ENCODE measurements at places on chromosomes 2 and 18.

GRCh38 chr2:114122930-114123329 is 233.0 kb downstream of the ACTR3 start:
- no peak for DNase-seq

- no peak for DNase-seq
These were observed 46.2 kb upstream of the ARHGAP28 start for GRCh38 chr18:6683112-6683876.

DNA sequence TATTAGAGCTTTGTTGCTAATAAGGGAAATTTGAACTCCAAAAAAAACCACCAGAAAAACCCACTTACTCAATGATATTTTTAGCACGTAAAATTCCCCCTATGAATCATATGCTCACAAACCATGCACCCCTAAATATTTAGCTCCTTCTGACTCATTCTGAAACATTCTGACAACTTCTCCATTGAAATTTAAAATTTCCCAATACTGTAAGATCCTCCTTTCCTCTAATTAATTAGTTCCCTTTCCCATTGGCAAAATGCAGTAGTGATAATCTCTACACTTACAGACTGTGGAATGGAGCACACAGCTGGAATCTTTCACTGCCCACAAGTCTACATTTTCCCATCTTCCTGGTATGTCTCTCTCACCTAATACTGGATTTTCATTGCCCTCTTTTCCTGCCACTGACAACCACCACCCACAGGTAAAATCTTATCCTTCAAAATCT is 215.8 kb upstream of the ACVR2A start:
- DNase-seq = no peak

DNA sequence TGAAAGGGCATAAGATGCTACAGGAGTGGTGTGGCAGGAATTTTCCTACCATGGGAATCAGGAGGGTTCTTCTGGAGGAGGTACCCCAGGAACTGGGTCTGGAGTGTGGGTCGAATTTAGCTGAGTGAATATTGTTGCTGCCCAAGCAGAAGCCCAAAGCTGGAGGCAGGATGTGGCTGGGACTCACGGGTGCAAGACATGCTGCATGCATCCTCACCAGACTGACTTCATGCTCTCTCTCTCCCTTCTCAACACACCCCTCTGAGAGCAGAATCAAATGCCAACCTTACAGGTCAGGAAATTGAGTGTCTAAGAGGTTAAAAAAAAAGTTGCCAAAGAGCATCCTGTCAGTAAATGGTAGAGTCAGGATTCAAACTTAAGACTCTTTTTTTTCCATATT is 78.8 kb upstream of the TTC39C start:
- DNase-seq = no peak

- DNase-seq = no peak
These were observed 136.1 kb downstream of the DCDC2C start for GRCh38 chr2:3839476-3839875.

DNA sequence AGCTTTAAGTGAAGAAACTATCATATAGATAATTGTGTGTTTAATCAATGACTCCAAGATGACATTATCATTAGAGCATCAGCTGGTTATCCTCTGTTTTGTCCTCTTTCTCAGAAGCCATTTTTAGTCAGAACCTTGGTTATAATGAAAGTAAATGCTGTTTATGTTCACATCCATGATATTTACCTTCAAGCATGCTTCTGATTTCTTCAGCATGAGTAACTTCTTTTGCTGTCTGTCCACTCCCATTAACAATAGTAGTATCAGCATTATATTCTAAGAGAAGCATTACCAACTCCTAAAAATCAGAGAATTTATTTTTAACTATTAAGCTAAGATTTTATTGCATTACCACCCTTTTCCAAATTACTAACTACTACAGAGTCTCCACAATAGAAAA is 56.3 kb downstream of the OSBPL1A start:
- no peak for DNase-seq
